ENCODE measurements at places on chromosomes 6 and 20.

DNA sequence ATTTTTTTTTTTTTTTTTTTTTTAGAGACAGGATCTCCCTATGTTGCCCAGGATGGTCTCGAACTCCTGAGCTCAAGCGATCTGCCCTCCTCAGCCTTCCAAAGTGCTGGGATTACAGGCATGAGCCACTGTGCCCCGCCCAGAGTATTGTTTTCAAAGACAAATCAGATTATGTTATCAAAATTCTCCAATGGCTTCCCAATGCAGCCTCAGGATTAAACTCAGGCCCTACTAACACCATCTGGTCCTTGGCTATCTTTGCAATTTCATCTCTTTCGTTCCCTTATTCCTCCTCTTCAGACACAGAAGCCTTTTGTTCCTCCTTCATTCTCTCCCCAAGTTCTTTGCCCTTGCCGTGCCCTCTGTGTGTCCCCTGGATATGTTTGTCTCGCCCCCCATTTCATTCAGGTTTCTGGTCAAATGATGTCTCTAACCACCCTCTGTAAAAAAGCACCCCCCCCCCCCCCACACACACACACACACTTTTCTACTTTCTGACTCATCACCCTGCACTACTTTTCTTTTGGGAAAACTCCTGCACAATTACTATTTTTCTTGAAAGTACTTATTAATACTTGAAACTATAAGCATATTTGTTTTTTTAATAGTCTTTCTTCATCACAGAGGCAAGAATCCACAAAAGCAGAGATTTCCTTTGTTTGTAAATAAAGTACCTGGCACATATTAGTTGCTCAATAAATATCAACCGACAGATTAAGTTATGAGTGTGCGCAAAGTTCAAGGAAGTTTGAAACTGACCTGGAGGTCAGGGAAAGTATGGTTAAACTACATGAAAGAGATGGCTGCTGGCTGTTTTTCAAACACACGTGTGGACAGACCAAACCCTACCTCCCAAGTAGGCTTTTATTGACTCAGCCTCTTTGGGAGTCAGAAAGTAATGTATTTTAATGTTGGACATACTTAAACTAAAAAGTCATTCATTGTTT is 16.7 kb downstream of the BTN1A1 start:
- DNase-seq, result no peak

- DNase-seq, result no peak
These were observed 534.3 kb downstream of the COL12A1 start for GRCh38 chr6:74671558-74672025.

- no peak for DNase-seq
These were observed 304.7 kb downstream of the QKI start for GRCh38 chr6:163719028-163719742.

- no peak for DNase-seq
These were observed 133.8 kb downstream of the BTBD3 start for GRCh38 chr20:12051206-12052163.

GRCh38 chr6:156851454-156851921 is 74.3 kb downstream of the ARID1B start:
- no peak for DNase-seq

DNA sequence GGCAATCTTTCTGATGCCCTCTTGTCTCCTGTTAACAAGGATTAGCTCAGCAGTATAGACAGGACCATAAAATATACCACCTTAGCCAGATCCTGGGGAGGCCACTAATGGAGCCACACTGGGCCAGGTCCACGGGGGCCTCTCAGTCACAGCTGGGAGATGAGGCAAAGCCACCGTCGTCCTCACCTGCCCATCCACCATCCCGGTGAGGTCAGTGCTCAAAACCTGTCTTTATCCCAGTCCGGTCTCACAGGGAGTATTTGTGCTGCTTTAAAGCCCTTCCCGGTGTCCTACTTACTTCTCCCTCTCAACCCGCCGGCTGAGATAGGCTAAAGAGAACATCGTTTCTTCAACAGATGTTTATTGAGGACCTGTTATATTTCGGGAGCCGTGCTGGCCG is 104.3 kb downstream of the EDN3 start:
- no peak for DNase-seq

GRCh38 chr6:55182016-55182650 is 7.8 kb downstream of the HCRTR2 start:
- no peak for DNase-seq

- peak; percentile 28 for DNase-seq
These were observed 86.7 kb upstream of the STMND1 start for GRCh38 chr6:17015144-17015543.

- DNase-seq, result no peak
These were observed 27.0 kb downstream of the EDEM2 start for GRCh38 chr20:35120012-35120701.

GRCh38 chr6:148461986-148462577 is 119.4 kb downstream of the SASH1 start:
- no peak for DNase-seq

DNA sequence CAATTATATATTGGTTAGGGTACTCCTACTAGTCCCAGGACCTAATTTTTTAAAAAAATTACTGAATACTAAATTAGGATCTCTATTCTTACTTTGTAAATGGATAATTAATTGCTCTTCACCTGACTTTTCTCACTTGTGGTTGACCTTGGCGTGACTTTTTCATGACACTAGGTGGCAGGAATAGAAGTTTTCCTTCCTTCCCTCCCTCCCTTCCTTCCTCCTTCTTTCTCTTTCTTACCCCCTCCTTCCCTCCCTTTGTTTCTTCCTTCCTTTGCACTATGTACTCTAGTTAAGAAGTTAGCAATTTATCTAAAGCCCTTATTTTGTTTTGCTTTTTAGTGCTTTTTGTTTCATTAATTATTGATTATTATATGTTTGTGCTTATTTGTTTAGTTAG is 20.4 kb upstream of the HBS1L start:
- DNase-seq, result no peak

DNA sequence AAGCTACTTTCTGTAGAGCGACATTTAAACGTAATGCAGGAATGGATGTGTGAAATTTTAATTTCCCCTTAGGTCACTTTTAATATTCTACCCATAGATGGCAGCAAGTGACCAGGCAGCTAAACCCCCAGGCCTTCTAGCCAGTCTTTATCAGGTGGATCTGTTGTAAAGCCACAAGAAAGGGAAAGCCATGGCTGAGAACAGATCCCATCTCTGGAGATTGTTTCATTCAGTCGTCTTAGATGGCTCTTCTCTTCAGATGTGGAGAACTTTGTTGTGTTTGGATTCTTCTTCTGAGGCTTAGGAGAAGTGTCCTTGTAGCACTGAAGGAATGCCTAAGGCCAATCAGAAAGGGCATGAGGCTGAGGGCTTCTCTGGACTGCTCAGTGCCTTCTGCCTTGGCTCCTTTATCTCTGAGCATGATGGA is 15.8 kb upstream of the RNF182 start:
- DNase-seq, result peak; percentile 31

DNA sequence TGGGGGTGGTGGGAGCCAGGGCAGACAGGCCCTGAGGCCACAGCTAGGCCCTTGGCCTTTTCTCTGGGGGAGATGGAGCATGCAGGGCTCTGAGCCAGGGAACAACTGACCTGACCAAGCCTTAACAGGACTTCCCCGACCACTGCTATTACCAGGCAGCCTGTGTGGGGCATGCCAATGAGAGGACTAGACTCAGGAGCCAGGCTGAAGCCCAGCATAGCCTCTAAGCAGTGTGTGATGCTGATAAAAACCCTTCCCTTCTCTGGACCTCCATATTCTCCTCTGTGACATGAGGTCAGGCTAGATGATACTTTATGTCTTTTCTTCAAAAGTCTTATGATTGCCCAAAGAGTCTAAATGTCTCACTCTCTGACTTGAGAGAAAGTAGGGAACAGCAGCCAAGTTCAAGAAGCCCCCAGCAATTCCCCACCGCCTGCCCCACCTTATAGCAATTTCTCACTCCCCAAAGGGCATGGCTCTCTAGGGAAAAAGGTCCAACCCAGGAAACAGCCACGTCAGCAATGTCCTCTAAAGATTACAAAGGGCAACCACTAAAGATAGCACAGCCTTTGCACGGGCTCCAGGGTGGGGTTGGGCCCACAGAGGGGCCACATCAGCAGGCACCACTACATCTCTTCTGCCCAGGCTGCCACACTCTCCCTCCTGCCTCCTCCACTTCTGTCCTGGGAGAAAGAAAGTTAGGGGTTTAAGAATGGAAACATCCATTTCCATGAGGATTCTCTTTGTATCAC is 71.3 kb downstream of the TRERF1 start:
- DNase-seq, result no peak

DNA sequence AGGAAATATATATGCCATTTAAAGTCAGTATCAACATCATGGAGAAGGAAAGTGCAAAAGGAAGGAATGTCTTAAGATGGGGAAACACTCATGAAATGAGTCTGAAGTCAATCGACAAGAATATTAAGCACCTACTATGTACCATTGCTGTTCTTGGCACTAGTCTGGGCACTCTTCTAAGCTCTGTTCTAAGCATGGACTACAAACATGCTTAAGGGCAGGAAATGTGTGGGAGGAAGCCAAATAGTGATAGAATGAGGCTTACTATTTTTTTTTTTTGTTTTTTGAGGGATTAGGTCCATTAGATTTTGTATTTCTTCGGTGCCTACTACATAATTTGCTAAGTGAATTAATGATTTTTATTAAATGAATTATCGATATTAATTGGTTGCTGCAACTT is 83.8 kb upstream of the SUPT3H start:
- no peak for DNase-seq

DNA sequence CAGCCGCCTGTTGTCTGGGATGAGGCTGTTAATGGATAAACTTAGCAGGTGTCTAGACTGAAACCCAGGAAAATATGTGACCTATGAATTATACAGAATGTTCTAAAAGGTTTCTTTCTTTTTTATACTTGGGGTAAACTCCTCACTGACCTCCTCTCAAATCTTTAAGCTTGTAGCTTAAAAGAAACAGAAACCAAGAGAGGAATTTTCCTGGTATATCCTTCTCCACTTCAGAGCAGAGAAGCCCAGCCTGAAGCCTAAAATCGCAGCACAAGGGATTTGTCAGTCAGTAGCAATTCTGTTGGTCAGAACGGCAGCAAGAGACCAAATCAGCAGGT is 99.4 kb upstream of the RIPOR2 start:
- no peak for DNase-seq

DNA sequence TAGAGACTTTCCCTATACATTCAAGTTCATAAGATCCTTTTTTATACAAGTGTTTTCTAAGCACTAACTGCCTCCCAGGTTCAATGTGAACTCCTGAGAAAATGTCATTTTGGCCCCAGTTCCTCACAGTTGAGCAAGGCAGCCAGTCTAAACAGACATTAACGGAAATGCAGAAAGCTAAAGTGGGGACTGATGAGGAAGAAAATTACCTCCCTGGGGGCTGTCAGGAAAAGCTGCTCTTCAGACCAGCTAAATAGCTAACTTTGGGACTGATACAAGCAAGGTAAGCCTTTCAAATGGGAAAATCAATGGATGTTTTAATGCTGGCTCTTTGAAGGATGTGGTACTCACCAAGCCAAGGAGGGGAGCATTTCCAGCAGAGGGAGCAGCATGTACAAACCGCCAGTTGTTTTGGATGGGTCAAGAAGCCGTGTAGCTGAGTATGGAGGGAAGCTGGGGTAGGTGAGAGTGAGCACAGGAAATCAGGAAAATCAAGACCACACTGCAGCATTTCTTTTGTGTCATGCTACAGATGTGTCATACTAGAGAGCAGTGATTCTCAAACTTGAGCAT is 180.8 kb upstream of the CHD6 start:
- DNase-seq, result no peak

DNA sequence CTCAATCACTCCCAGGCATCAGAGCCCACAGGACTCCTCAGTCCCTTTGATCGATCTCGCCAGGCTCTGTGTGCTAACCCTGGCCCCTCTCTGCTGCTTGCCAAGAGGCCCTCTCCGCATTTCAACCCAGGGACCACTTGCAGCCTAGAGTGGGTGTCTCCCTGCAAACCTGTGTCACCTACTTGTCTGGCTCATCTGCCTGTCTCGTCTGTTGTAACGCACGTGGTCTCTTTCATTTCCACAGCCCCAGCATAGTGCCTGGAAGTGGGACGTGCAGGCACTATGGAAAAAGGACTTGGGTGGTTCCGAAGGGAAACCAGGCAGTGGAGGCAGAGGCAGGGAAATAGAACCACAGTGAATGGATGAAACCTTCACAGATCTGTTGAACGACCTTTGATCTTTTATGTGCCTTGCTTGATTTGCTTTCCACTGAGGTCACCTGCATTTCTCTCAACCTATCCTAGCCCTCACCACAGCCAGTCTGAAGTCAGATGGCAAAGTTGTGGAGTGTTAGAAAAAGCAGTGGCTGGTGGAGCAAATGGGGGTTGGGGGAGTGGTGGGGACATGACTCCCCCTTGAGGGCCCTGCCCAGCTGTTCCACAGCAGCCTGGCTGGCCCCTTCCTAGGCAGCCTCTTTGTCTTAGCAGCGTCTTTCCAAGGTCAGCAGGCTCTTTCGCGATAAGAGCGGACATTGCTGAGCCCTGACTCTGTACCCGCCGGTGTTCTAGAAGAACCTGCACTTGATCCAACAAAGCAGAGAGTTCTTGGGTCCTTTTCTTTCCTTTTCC is 55.8 kb upstream of the TAGAP start:
- no peak for DNase-seq

GRCh38 chr6:84718038-84718955 is 46.1 kb downstream of the TBX18 start:
- no peak for DNase-seq

GRCh38 chr6:115058414-115059211 is 715.8 kb upstream of the HS3ST5 start:
- no peak for DNase-seq

DNA sequence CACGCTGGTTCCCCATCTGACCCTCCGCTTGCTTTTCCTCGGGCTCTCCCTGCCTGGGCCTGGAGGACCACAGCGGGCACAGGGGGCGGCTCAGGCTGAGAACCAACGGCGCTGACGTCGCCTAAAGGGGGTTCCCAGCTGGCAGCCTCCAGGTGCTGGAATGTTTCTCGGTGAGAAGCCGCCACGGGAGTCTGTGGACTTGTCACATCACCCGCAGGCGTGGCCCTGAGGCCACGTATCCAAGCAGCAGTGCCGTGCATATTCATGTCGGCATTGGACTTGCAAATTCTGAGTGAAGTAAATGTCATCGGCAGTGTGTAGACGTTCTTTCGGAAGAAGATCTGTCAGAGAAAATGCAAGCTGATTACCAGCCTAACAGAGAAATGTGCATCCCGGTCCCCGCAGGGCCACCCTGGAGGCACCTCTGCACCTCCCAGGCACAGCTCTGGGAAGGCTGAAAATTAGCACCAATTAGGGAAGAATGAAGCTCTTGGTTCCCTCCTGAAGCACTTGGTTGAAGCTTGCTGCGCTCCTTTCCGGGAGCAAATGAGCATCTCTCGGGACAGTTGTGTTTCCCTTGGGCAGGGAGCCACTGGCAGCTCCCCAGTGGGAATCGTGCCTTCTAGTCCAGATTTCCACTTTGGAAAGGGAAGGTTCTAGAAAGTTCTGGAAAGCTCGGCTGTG is 24.3 kb downstream of the NTSR1 start:
- no peak for DNase-seq

DNA sequence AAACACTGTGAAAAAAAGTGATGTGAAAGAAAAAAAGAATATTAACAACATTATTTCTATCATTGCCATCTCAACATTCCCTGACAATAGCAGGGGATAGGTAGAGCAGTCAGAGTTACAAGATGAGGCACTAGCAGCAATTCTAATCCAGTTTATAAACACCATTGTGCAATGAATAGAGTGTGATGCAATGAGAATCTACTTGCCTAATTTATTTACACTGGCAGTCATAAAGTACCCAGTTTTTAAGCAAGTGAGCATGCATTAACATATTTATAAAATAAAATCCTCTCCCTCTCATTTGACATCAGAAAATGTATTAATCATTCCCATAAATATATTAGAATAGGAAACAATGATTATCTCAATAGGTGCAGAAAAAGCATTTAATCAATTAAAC is 2.5 kb upstream of the MANEA start:
- DNase-seq, result no peak

GRCh38 chr6:5950361-5950785 is 56.4 kb downstream of the NRN1 start:
- peak; percentile 7 for DNase-seq

All from GM12891 (cell line).